Aorta (tissue), 5 donors: ENCODE measurements at places on chromosomes 4 and X. TPM values are rescaled to one million over a fixed set of nuclear protein-coding genes. Genes with fewer than 3 reads are reported as not detected.

The POU3F4 gene
- polyA plus RNA-seq = not detected

The SPIN4 gene
- 4.1 TPM for polyA plus RNA-seq

The CFAP99 gene
- polyA plus RNA-seq = not detected

The ZCCHC18 gene
- 1.9 TPM for polyA plus RNA-seq

The ADRA2C gene
- polyA plus RNA-seq = 49.0 TPM

The SLC34A2 gene
- polyA plus RNA-seq = 0.50 TPM

The IGFBP7 gene
- 5,050 TPM for polyA plus RNA-seq

The TMEM154 gene
- under 0.01 TPM for polyA plus RNA-seq

The TSPAN7 gene
- polyA plus RNA-seq = 6.2 TPM

The PDCL2 gene
- polyA plus RNA-seq = not detected

The FOXR2 gene
- polyA plus RNA-seq = not detected

The JAKMIP1 gene
- polyA plus RNA-seq = 0.50 TPM

The WDR17 gene
- polyA plus RNA-seq = 0.38 TPM

The EFHC2 gene
- 0.10 TPM for polyA plus RNA-seq
